ENCODE measurements at places on chromosomes 2 and 18. TPM values are rescaled to one million over a fixed set of nuclear protein-coding genes. Genes with fewer than 3 reads are reported as not detected.

Gene NYAP2
- not detected for total RNA-seq

- no peak for DNase-seq
Observed at GRCh38 chr2:43302961-43303494, 76.6 kb upstream of the ZFP36L2 start.

DNA sequence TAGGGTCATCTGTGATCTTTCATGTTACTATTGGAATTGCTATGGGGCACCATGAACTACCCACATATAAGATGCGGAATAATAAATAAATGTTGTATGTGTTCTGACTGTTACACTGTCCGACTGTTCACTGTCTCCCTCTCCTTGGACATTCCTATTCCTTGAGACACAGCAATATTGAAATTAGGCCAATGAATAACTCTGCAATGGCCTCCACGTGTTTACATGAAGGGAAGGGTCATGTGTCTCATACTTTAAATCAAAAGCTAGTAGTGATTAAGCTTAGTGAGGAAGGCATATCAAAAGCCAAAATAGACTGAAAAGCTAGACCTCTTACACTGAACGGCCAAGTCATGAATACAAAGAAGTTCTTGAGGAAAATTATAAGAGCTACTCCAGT, 751.3 kb downstream of the SOCS6 start:
- DNase-seq: no peak

Gene IL36A
- not detected for total RNA-seq

DNA sequence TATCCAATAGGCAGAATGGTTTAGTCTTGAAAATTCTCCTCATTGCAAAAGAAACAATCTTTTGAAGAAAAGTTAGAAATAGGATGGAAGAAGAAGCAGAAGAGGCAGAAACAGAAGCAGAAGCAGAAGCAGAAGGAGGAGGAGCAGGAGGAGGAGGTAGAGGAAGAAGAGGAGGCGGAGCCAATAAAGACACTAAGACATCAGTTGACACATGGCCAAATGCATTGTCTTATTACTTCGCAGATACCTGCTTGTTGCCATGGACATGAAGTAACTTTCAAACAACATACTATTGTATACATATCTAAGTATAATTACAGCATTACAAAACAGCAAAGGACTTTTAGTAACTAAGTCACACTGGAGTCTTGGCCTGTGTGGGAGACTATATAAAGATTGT, 606.3 kb downstream of the METTL4 start:
- no peak for DNase-seq

- DNase-seq: no peak
Observed at GRCh38 chr2:46167924-46168323, 129.3 kb upstream of the EPAS1 start.

GRCh38 chr18:63131106-63131958, 188.2 kb downstream of the BCL2 start:
- peak; percentile 29 for DNase-seq

DNA sequence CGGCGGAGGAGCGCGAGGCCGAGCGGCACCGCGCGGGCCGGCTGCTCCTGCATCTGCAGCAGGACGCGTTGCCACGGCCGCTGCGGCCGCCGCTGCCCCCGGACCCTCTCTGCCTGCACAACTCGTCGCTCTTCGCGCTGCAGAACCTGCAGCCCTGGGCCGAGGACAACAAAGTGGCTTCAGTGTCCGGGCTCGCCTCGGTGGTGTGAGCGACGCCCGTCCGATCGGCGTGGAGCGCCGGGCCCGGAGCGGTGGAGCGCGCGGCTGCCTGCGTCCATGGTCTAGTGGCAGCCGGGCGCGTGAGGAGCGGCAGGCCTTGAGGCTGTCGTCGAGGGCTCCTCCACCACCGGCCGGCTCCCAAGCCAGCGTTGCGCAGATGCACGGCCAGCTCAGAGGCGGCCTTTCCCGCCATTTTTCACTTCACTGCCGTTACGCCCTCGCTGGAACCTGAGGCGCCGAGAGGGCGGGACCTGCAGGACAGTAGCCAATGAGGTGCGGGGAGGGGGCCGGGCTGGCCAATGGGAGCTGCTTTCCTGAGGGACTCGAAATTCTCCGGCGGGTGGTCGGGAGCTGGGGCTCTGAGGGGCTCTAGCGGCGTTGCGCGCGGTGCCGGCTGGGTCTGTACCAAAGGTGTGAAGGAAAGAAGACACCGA, 1.9 kb downstream of the TLX2 start:
- no peak for DNase-seq

DNA sequence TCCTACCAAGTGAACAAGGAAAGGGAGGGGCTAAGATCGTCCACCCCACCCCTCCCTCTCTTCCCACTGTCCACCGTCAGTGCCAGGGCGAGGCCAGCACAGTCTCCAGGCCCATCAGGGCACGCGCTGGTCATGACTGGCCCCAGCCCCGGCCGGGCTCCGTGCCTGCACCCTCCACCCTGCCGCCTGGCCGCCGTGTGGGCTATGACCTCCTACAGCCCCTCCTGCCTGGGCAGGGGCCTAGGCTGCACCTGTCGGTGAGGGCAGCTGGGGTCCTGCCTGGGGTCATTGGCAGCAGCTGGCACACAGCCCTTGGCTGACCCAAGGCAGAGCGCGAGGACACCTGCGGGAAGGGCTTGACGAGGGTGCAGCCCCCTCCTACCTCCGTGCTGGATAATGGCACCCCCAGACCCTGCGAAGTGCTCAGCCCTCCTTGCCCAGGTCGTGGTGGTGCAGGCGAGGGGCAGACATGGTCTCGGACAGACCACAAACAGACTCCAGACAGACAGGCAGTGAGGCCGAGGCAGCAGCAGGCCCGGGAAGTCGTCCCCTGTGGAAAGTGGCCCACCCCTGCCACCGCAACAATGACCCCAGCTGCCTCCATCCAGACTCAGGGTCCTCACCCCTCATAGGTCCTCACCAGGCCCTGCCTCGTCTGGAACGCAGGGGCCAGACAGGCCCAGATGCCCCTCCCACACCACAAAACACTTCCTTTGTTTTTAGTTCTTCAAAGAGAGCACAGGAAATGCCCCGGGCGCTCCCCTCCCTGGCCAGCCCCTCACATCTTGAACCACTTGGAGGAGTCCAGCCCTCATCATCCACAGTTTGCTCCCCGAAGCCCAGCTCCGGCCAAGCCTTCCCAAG, 43.1 kb upstream of the GPC1 start:
- DNase-seq: no peak

GRCh38 chr2:72911256-72911655, 6.1 kb upstream of the EMX1 start:
- DNase-seq: no peak

GRCh38 chr2:166900700-166901099, 12.4 kb downstream of the XIRP2 start:
- DNase-seq: no peak

DNA sequence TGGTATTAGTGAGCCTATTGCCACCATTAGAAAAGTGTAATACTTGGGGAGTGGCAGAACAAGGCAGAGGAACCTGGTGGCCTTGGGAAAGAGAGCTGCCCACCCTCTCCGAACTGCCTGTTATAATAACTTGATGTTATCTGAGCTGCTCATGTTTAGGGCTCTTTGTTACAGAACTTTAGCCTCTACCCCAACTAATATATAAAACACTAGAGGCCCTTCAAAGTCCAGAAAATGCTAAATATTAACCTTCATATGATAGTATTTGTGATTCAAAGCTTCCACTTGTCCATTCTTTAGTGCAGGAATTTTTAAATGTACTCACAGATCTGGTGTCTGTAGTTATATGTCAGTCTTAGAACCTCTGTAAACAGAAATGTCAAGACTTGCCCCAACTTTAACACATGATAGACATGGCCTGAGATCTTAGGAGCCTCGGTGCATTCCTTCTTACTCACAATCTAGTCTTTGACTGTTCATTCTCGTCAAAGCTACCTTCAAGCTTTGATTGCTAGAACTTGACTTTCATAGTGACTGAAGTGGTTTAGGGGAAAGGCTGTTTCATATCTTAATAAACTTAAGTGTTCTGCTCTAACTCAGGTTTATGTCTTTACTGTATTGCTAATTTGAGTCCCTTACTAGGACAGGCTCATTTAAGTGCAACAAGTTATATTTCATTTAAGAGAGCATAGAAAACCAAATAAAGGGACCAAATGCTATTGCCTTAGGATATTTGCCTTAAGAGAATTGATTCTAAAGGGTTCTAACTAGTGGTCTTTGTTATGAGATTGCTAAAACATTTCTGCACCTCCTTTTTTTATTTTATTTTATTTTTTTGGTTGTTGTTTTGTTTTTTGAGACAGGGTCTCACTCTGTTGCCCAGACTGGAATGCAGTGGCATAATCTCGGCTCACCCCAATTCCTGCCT, 41.6 kb downstream of the DDX1 start:
- no peak for DNase-seq

DNA sequence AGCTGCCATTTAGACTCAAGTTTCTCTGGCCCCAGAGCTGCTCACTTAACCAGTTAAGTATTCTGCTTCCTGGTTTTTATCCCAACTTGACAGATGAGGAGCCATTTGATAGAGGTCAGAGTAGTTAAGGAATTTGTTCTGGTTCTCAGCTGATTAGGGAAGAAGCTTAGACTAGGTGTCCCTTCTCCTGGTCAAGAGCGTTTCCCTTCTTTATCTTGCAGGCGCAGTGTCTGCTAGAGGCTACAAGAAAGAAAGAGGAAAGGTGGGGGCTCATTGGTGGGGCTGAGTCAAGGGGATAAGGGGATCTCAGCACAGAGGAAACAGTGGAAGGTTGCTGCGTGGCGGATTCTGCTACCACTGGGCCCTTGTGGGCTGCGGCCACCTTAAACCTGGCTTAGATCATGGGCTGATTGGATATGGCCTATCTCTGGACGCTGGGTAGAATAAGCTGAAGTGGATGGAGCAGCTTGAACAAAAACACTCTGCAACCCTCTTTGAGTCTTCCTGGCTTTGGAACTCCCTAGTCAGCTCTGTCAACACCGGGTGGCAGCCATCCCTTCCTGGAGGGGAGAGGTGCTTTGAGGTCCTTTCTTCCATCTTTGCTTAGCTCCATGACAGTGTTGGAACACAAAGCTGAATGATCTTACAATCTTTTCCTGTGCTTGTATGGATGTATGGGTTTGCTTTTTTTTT, 70.8 kb downstream of the QPCT start:
- no peak for DNase-seq

DNA sequence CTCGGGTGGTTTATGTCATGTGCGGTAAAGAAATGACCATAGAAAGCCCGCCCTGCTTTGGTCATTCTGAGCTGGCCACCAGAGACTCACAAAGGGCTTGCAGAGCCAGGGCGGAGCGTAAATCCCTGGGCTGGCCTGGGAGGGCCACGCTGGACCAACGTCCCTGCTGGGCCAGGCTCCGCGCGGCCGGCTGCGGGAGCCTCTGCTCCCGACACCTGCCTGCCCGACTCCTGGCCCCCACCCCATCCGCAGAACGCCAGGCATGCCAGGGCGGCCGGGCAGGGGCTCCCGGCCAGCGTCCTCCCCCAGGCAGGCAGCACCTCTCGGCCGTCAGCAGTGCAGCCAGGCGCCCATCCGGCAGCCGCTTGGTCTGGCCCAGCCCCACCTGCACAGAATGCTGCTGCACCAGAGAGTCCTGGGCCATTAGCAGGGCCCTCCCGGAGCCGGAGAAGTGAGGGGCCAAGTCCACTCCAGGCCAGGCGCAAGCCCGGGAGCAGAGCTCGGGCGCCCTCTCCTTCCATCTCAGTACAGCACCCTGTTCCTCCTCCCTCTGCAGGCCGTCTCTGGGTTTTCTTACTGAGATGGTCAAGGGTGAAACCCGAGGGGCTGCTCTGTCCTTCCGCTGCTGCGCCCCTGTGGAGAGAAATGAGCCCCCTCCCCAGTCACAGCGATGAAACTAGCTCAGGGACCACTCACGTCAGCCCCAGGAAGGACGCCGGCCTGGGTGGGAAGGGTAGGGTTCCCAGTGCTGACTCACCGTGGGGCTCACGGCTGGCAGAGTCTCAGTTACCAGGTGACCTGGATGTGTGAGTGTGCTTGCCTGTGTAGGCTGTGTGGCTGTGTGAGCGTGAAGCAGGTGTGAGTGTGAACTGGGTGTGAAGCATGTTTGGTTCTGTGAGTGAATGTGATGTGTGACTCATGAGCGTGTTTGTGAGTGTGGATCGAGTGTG, 83.3 kb downstream of the PTGR3 start:
- no peak for DNase-seq

Gene SMARCAL1
- total RNA-seq: 36.4 TPM

GRCh38 chr2:3774336-3774735, 71.0 kb downstream of the DCDC2C start:
- no peak for DNase-seq

Gene HAAO
- total RNA-seq: not detected

Gene FAM124B
- 50.3 TPM for total RNA-seq

DNA sequence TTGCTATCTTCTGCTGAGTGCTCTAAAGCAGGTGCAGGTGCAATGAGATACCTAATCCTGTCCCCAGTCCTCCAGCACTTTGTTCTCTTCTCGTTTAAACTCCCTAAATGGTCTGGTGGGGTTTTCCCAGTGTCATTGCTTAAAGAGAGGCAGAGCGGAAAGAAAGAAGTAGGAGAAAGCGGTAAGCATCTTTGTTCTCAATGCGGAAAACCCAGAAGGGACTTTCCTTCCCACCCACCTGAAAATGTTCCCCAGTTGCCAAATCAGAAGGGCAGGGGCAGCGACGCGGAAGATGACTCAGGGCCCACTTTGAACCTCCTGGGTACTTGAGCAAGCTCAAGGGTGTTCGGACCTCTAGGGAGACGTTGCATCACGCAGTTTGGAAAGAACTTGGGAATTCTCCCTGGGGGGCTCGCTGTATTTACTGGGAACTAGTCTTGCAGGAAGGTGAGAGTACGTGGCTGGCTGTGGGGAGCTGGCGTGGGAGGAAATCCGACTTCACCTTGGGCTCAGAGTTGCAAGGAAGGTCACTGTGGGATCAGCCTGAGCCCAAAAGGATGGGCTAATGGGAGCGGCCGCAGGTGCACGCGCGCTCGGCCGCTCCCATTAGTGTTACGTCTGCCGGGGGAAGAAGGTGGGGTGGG, 589 bp upstream of the SGPP2 start:
- DNase-seq: no peak

Gene CCDC74B
- total RNA-seq: 2.2 TPM

- no peak for DNase-seq
Observed at GRCh38 chr2:133262893-133263292, 305.4 kb downstream of the NCKAP5 start.

DNA sequence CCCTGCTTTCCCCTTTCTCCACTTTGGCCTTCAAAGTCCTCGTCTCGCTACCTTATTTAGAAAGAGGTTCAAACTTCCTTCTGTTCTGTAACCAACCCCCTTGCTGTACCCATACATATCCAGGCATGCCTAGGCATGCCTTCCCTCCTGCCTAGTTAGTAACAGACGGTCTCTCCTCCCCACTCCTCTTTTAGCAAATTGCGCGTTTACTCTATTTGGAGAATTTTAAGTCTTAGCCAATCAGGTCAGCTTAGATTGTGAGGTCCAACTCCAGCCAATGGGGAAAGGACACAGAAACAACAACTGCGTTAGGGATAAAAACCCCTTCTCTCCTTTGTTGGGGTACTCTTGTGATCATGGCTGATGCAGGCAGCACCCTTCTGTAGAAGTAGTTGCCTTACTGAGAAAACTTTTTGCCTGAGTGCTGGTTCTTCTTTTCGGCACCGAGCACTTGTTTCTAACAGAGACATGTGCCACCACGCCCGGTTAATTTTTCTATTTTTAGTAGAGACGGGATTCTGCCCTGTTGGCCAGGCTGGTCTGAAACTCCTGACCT, 85.9 kb upstream of the FOXI3 start:
- no peak for DNase-seq

Gene CRYGD
- total RNA-seq: not detected

- no peak for DNase-seq
Observed at GRCh38 chr2:47664817-47665216, 118.1 kb upstream of the MSH6 start.

GRCh38 chr18:1464444-1465217, 560.0 kb downstream of the ADCYAP1 start:
- no peak for DNase-seq

Gene ANKRD62
- total RNA-seq: not detected

- no peak for DNase-seq
Observed at GRCh38 chr2:37781028-37781427, 109.6 kb upstream of the CDC42EP3 start.

GRCh38 chr2:18927525-18928232, 338.3 kb upstream of the NT5C1B start:
- no peak for DNase-seq
